ENCODE measurements at places on chromosomes 7 and 10.

GRCh38 chr7:70243443-70243842, 645.2 kb downstream of the AUTS2 start:
- H3K4me1 ChIP-seq: peaks cover under 1% of the 10 kb centered on the region
- no peak overlapping the region for H3K4me3 ChIP-seq
- H3K27me3 ChIP-seq: no peaks in the 10 kb centered on the region
- DNase-seq: no peak
- peaks cover 11% of the 10 kb centered on the region for H3K36me3 ChIP-seq

DNA sequence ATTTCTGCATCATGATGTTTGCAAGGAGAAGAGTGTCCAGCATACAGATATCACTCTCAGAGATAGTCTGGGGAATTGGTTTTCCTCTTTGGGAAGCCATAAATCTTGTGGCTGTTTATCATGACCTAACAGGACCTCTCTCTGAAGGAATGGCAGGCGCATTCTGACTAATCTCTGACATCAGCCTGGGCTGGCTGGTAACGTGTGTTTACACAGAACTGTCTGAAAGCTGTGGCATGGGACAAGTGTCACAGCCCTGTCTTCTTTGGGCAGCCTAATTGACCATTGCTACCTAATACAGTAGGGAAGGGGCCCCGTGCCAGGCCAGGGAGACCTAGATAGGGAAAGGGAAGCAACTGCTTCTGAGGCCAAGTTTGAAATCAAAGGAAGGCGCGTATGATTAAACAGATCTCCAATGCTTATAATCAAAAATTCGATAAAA, 73.9 kb upstream of the CABCOCO1 start:
- no peaks in the 10 kb centered on the region for H3K27me3 ChIP-seq
- H3K4me1 ChIP-seq: peaks cover 13% of the 10 kb centered on the region
- no peak overlapping the region for H3K27ac ChIP-seq

DNA sequence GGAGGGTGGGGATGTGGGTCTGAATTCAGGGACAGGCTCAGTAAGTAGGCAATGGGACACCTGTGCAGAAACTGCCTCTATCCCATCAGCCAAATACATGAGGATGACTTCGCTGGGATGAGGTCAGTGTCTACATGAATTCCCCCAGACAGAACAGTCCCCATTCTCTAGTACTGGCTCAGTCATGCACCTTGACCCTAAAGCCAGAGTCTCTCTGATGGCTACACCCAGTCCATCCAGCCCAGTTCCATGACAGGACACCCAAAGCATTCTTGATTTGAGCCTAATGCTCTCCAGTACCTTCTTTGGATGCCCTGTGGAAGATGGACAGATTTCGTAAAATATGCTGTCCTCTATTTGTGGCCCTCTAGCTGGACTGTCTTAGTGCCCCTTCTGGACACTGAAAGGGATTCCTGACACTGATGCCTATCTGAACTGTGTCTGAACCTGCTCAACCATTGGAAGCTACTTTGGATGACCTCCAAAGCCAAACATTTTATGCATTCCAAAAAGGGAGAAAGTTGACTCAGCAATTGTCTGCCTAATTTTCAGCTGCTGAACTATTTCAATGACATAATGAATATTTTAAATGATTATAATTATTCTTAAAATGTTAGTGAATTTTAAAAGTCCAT, 14.6 kb downstream of the SFRP4 start:
- peak overlapping the region; percentile 80 for H3K27ac ChIP-seq
- DNase-seq: no peak
- no peak overlapping the region for H3K4me3 ChIP-seq
- no peaks in the 10 kb centered on the region for H3K27me3 ChIP-seq

GRCh38 chr10:84715911-84716310, 387.5 kb downstream of the CCSER2 start:
- H3K4me1 ChIP-seq: no peaks in the 10 kb centered on the region
- no peak overlapping the region for H3K4me3 ChIP-seq
- H3K27me3 ChIP-seq: peaks cover 17% of the 10 kb centered on the region
- H3K27ac ChIP-seq: no peak overlapping the region
- H3K36me3 ChIP-seq: no peaks in the 10 kb centered on the region

DNA sequence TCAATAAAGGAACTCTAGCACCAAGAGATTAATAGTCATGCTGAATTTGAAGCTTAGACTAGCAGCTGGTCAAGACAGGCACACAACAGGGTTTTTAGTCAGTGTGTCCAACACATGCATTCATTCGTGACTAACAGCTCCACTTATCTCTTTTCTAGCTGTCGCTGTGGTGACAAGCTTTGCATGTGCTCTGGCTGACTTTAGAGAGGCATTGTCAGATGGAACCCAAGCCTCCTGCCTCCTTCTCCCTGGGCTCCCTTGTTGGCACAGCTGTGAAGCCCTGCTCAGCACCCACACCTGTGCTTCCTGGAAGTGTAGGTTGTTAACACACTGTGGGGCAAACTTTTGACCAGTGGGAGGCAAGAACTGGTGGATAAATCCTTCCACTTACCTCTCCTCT, 9.8 kb upstream of the AGK start:
- no peaks in the 10 kb centered on the region for H3K4me1 ChIP-seq
- H3K36me3 ChIP-seq: no peaks in the 10 kb centered on the region
- peaks cover 14% of the 10 kb centered on the region for H3K27me3 ChIP-seq
- no peak for DNase-seq
- no peak overlapping the region for H3K27ac ChIP-seq

Data from mesothelial cell of epicardium (in vitro differentiated cells).